ENCODE measurements at places on chromosomes 1 and 21.

- no peak for DNase-seq
Measured at GRCh38 chr1:177873238-177873637, 96.6 kb downstream of the SEC16B start.

- DNase-seq = no peak
Measured at GRCh38 chr1:216898801-216899200, 175.6 kb upstream of the ESRRG start.

DNA sequence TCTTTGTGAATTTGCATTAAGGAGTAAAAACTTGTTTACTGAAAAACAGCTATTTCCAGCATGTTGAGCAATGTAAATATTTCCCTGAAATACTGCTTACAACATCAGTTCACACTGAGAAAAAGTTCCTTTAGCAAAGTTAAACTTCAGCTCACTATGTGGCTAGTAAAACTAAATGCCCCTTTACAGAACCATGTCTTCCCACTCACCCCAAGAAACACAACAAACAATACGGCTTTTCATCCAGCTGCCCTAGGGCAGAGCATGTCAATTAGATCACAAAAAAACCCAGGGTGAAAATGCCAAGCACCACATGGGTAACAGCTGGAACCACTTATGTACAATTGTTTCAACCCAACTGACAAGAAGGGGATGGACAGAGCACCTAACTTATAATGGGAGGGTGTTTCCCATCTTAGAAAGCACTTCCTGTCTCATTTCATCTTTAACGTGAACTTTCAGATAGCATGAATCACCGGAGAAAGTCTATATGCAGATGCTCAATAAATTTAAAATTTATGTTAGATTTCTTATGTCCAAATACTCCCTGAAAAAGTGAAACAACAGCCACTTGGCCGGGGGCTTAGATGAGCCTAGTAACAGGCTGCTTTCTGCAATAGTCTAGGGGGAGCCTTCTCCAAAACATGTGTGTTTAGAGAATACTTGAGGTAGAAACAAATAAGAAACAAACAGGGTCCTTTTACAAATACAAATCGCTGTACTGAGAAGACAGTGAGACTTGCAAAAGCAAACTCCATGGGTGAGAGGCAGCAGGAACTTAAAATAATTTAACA lies 6.6 kb downstream of the NID1 start:
- DNase-seq = no peak

DNA sequence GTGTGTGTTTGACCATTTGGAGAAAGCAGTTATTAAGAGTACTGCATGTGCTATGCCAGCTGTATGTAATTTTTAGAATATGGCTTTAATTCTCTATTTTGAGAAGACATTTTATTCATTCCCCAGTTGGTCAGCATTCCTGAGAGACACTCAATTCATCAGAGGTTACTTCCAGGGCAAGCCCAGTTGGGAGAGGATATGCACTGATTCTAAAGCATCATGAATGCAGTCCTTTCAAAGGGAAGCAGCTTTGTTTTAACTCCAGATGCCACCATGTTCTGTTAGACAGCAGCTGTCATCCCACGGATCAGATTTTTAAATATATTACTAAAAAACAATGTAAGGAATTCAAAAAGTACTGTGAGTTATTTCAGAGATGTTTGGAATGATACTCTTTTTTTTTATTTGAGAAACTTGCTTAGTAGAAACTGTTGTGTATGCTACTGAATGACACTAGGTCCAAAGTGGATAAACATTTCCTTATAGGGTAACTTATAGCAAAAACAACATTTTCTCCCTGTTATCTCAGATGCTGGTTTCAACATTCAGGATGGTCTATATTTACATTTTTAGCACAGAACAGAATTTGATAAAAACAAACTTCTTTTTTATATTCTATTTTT lies 149.5 kb upstream of the B3GALT2 start:
- no peak for DNase-seq

DNA sequence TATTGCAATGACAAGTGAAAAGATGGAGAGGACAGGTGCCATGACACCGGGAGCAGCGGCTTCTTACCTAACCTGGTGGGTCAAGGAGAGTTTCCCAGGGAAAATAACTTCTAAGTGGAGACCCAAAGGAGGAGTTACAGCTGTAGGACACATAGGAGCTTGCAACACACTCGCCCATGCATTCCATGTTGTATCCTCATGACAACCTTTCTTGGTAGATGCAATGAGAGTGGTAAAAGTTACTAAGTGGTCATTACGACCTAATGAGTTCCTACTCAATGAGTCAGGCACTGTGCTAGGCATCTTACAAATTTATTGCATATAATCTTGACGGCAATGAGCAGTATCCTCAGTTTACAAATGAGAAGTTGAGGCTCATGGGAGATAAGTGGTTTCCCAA lies 119.5 kb upstream of the HOOK1 start:
- DNase-seq = no peak

GRCh38 chr1:23625929-23626535 lies 65.6 kb upstream of the RPL11 start:
- no peak for DNase-seq

DNA sequence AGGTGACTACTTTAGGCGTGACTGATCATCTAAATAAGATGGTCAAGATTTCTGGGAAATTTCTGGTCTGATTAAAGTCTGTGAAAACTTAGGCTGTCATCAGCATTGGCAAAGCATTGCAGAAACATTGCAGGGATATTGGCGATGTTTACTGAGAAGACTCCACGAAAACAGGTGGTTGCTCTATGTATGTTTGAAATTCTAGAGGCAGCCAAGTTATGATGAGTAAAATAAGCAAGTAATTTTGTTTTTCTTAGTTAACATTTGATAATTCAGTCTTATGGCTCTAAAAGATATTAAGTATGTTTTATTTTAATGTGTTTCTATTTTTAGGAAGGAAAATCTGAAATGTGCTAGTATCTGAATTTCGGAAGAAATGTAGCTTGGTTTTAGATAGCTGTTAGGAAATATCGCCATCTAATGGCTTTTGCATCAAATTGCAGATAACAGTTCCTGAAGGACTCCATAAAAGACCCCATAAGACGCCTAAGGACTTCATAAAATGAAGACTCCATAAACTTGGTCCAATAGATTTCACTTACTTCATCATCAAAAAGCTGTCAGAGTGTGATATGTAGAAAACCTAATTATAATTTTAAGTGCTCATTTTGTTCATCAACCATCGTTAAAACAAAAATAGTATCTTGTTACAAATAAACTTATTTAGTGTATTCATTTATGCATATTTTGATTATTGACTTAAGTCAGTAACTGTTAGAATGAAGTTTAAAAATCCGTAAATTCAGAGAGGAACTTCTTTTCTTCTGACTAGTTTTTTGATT lies 344.6 kb downstream of the RYR2 start:
- no peak for DNase-seq

DNA sequence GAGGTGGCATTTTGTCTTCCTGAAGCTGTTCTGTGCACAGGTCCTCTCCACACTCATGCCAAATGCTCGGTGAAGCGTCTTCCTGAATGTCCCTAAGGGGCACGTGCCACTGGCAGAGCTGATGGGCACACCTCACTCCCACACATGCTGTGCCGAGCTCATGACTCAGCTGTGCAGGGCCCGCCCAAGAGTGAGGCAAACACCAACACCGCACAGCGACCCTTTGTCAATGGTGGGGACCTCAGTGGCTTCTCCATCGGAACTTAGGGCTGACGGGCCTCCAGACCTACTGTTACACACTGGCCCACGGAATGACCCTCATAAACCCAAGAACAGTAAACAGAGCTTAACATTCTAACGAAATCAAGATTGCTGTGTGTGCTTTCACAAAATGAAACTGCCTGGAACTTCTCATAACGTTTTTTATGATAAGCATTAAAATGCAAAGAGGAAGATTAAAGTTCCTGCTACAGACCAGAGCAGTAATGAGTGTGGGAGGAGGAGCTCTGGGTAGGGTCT lies 89.3 kb downstream of the SIM2 start:
- no peak for DNase-seq

- DNase-seq = peak; percentile 31
Measured at GRCh38 chr1:119611701-119612113, 36.4 kb downstream of the ZNF697 start.

DNA sequence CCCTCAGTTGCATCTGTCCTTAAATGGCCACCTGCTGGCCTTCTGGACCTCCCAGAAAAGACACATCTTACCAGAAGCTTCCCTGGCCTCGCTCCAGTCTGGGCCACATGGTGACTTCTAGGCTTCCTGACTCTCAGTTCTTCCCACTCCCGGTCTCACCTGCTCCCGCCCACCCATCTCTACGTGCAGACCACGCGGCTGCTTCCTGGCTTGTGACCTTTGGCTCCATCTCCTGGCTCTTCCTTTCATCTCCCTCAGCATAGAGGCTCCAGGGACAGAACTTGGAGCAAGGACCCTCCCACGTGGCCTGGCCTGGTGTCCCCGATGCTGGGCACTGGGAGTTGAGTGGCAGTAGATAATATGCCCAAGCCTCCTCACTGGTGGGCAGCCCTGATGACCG lies 124.9 kb upstream of the IRF2BP2 start:
- no peak for DNase-seq

GRCh38 chr1:77542813-77543420 lies 139.5 kb downstream of the ZZZ3 start:
- no peak for DNase-seq

DNA sequence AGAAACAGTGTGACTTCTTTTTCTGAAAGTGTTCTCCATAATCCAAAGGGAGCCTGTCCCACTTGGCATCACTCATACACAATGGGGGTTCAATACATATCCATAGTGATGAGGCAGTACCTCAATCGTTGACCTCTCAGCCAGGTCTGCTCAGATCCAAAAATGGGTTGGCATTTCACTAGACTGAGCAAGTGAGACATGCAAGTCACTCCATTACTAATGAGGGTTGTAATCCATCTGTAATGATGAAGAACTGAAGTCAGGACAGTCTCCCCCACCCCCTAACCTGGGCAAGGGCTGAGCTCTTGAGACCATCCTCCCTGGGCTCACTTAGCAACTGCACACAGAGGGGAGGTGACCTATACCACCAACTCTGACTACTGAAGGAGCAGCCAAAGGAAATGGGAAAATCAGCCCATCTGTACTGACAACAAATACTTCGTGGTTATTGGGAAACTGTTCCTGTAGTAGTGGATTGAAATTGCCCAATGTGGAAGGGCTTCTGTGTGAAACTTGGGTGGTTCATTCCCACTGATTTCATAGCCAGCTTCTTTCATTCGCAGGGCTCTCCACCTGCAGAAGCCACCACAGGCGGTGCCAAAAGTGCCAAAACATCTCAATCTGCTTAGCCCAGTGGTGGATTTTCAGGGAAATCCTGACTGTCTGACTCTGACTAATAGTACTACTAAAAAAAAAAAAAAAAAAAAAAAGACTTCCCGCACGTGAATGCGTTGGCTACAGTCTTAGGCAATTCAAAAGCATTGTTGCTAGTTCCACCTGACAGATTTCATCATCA lies 5.0 kb downstream of the NGF start:
- DNase-seq = no peak

DNA sequence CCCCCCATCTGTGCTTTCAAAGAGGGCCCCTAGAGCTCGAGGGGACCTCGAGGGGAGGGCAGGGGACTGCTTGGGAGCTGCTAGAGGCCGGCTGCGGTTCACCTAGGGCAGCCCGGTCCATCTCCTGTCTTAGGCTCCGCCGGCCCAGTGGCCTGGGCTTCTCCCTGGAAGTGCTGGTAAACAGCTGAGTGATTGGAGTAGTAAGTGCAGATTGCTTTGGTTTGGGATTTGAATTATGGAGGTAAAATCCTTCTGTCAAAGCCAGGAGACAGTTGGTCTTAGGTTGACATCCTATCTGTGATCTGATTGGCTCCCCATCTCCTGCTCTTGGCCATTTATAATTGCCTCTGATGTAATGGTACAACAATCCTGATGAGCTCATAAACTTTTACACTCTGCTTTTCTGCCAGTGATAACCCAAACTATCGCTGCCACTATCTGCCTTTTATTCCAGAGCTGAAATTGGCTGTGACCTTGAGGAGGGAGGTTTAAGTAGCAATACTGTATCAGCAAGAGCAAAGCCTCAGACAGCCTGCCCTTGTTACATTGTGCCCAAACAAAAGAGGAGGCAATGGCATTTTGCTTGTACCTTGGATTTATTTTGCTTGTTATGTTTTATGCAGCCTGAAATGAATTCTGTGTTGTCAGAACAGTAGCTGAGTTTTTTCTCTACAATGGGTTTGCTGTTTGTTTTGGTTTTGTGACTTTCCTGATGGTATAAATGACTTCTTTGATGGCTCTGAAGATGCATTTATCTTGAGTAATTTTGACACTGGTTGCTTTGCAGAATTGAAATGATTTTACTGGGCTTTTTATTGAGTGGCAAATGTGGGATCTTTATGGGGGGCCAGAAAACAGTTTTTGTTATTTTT lies 2.4 kb downstream of the ARID1A start:
- no peak for DNase-seq

DNA sequence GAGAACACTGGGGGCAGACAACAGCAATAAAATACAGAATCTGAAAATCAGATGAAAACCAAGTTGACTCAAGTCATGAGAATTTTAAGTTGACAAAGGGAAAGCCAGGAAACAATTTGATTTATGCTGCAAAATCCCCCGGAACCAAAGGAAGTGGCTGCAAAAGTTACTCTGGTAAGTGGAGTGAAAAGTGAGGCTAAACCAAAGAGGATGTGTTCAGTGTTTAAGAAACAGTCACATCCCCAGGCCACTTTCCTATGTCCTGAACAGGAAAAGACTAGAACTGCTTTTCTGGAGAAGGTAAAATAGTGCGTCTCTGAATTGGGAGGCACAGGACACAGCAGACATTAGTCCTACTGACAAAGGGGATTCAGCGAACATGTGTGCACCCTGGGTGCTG lies 5.9 kb downstream of the TARBP1 start:
- no peak for DNase-seq

DNA sequence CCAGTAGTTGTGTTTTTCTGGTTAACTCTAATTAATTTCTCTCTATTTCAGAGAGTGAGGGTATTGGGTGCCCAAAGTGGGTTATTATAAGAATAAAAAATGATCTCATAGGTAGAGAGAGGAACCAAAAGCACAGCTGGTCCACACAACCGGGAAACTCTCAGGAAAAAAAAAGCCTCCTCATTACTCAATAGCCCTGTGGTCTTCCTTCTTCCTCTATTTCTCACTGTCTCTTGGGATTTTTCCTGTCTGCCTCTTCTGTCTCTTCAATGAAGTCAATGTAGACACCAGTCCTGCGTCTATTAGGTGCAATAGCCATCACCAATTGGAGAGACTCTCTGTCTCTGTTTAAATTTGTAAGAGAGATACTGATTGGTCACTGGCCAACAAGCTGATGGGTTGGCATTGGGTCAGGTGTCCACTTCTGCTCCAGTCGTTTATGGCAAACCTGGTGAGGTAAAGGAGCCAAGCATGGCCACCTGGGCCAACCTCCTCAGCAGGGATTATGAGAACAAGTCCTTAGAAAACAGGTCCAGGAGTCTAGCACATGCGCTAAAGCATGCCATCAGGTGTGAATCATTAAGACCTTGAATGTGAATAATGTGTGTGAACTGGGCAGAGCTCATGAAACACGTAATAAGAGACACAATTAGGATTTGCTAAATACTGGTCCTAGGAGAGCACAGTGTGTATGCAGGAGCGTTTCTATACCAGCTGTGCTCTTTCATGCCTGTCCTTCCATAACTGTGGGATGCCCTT lies 443.0 kb upstream of the RUNX1 start:
- DNase-seq = no peak

GRCh38 chr1:12215118-12215961 lies 14.5 kb upstream of the VPS13D start:
- no peak for DNase-seq

GRCh38 chr1:180918519-180918918 lies 5.8 kb downstream of the KIAA1614 start:
- DNase-seq = no peak
